CD8-positive, alpha-beta memory T cell (primary cell): ENCODE measurements at places on chromosomes 3 and 15.
A peak's percentile ranks its signal among the peaks of the same experiment; 100 is the strongest.

- no peak for DNase-seq
Observed at GRCh38 chr15:65309882-65310418, 5.5 kb downstream of the RNU5B-1 start.

GRCh38 chr3:124859025-124859424 is 28.1 kb downstream of the ITGB5 start:
- no peak for DNase-seq

DNA sequence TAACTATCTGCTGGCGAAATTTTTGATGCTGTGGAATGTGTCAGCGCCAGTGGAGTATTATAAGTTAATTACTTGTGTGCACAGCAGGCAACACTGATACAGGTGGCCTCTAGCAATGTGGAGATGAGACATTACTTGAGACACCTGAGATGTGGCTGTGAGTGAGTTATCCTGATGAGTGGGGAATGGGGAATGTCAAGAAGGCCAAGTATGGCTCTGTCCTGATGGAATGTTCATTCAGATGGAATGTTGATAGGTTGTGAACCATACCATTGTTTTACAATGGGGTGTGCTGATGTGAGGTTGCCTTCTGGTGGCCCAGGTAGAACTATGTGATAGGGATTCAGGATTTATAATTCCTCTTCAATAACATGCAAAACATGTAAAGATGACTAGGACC is 404.8 kb downstream of the PTPRG start:
- DNase-seq: no peak

DNA sequence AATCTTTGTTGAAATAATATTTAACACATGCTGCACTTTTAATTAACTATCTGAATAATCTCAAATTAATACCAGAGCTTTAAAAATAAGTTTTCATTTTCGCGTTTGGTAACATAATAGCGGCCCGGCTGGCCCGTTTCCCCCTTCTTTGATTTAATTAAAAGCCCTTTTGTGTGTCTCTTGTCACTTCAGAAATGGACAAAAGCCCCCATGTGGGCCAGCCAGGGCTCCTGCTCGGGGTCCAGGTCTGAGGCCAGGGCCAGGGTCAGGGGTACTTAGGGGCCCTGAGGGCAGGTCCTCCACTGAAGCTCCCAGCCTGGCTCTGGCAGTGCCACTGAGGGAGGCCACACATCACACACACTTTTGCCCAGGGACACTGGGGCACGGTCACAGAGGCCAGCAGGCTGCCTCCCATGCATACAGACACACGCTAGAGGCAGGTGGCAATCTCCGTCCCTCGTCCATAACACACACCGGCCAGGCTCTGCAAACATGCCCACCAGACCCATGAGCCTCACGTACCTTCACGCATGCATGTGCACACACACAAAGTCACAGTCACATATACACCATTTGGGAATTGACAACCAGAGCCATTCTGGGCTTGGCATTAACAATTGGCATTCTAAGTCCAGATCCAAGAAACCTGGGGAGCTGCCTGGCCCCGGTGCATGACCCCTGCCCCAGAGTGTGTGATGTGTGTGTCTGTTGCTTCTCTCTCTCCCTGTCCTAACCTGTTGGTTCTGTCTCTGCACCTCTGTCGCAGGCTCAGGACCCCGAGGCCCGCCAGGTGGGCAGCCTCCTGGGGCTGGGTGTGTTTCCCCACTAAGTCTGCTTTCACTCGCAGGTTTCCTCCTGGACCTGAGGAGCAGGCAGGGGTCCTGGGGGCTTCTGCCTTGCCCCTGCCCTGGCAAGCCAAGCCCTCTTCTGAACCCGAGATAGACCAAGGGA is 38.5 kb downstream of the DNAJB8 start:
- DNase-seq: no peak

DNA sequence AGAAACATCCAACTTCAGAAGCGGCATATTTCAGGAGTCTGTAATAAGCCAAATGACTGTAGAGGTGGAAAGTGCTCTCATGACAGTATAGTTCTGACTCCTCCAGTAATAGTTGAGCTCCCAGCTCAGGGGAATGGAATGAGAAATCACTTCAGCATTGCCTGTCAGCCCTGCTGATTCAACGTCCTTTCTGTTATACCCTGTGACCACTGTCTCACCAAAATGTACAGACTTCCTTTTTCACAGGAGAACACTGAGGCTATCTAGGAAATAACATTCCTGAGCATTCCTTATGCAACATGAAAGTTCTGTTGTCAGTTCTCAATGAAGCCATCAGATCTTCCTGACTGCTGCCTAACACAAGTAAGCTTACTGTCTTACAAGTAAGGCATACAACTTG is 284.5 kb upstream of the MME start:
- DNase-seq: no peak

- no peak for DNase-seq
Observed at GRCh38 chr3:41575724-41576123, 376.4 kb downstream of the CTNNB1 start.

DNA sequence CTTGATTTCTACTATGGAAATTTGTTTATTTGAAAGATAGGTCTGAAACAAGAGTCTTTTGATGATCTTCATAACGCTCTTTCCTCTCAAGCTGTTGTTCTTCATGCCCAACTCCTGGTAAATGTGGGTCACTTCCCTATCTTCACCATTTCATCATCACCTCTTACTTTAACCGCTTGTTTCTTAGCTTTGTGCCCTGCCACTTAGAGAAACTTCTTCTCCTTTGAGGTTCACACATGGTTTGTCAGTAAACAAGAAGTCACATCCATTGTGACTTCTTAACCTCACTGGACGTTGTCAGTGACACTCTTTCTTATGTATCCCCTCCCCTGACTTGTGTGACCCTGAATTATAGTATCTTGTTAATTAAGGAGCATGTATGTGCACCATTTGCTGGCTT is 16.9 kb upstream of the P2RY13 start:
- DNase-seq: no peak

- DNase-seq: no peak
Observed at GRCh38 chr3:127207727-127208482, 15.0 kb downstream of the PRR23E start.

DNA sequence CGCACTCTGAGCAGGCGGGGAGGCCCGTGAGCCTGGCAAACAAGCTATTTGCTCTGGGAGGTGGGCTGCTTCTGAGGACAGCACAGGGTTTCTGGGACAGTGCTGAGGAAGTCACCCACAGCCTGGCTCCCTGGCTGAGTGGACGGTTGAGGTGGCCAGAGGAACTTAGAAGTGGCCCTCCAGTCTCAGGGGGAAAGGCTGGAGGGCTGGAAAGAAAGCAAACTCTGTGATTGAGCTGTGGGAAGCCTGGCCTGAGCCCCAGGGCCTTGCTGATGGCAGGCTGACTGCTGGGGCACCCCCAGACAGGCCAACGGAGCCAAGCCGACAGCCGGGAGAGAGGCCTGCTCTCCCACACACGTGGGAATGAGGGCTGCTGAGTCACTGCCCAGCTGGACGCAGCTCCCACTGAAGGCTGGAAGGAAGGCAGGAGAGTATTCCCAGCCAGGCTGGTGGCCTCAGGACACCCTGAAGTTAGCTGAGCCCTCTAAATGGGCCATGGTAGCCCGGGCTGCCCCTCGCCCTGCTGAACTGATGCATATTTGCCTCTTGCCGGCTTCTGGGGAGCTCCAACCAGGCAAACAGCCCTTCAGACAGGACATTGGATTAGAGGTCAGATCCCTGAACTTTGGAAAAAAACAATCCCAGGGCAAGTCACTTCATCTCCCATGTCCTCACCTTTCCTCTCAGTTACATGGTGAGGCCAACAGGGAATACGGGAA is 98.0 kb upstream of the TLE3 start:
- DNase-seq: no peak

- no peak for DNase-seq
Observed at GRCh38 chr15:75062706-75063105, 39.3 kb downstream of the PPCDC start.

DNA sequence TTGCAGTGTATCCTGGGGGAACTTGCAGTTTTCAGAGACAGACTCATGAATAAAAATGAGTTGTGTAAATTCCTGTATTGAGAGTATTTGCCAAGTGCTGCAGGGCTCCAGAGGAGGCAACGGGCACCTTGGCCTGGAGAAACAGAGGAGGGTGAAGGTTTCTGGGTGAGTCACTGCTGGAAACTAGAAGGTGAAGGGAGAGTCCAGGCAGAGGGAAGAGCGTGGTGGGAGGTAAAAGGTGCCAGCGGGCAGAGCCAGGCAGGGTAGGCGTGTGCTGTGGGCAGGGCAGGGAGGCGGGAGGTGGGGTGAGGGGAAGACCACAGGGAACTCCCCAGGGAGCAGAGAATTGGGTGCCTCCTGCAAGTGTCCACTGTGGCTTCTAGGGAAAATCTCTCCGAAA is 120.8 kb downstream of the SLCO3A1 start:
- no peak for DNase-seq

GRCh38 chr15:62745621-62746225 is 296.8 kb upstream of the TPM1 start:
- no peak for DNase-seq

DNA sequence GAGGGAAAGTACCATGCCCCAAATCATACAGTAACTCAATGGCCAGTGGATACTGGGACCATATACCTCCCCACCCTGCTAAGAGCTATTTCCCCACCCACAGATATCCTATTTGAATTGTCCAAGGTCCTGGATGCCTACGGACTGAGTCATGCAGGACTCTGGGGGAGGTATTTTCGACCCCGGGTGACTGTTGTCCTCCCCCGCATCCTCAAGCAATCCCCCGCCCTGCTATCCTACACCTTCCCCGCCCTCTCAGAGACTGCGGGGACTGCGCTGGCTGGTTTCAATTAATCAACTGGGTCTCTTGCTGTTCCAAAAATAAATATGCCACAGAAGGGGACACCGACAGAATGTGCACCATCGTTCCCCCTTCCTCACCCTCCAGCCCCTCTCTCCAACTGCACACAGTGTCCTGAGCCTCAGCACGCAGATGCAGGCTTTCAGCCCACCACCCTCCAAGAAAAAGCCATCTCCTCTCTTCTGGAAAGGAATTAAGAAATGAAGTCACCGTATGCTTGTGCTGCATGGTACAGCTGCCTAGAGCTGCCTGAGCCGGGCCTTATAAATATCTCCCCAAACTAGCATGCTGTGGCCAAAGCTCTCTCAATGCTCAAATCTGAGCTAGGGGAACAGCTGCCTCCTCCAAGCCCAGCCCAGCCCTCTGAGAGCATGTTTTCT is 8.1 kb downstream of the CAV3 start:
- no peak for DNase-seq

DNA sequence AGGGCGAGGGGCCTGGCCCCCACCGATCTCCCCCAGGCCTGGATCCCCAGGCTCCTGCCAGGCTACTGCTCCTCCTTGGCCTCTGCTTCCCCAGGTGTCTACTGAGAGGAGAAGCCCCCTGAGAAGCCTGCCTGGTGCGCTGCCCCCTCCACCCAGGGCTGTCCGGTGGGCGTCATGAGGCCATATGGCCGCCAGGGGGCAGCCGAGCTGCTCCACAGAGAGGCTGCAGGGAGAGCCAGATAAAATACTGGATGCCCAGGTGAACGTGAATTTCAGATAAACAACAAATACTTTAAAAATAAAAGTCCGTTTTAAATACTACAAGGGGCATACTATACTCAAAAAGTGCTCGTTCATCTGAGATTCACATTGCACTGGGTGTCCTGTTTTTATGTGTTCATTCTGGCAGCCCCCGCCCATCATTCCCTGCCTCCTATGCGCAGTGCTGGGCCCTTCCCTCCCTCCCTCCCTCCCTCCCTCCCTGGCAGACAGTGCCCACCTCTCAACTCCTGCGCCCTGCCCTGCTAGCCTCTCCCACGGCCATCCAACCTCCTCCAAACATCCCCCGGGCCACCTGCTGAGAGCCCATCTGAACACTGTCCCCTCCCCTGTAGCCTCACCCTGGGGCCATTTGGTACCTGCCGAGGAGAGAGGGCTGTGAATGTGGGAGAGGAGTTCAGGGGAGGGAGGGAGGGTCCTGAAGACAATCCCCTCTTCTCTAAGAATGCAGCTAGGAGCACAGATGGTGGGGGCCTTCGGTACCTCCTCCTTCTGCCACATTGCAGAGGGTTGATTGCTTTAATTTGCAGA is 29.6 kb downstream of the PSTPIP1 start:
- peak; percentile 62 for DNase-seq

DNA sequence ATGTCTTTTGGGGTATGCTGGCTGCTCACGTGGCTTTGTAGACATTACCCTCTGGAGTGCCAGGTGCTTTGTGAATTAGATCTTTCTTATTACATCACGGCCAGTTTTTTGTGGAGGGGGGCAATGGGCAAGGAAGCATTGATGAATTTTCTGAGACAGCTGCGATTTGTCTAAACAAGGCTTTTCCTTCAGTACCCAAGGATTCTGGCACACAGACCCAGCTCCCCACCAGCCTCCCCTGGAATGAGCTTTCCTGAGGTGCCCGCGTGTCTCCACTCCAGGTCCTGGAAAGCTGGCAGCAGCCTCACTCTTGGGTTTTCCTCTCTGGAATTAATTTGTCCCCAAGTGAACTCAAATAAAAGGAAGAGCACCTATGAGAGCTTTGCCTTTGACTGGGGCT is 157.6 kb upstream of the CTDSPL start:
- DNase-seq: no peak

- peak; percentile 75 for DNase-seq
Observed at GRCh38 chr3:37996785-37997301, 6.3 kb downstream of the VILL start.

- no peak for DNase-seq
Observed at GRCh38 chr15:74468341-74469032, 7.5 kb upstream of the UBL7 start.

DNA sequence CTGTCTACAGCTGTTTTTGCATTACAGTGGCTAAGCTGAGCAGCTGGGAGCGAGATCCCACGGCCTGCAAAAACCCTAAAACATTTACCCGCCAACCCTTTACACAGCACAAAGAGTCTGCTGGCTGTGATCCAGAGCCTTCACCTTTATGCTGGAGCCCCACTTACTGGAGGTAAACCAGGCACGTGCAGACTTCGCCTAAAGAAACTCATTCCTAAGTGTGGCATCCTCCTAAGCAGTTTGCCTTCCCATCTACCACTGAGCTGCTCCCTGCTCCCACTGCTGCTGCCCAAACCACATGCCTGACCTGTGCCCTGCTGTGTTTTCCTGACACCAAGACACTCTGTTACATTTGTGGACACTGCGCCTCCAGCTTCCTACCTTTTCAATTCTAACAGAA is 53.0 kb downstream of the CHSY1 start:
- DNase-seq: no peak

GRCh38 chr15:76336254-76337058 is at the start of gene ISL2:
Gene ISL2, plus strand, starts transcription at chr15:76336773. Its CDS starts 111 bp downstream, at chr15:76336884.
- DNase-seq: peak; percentile 40

- DNase-seq: no peak
Observed at GRCh38 chr3:128329491-128330213, 137.0 kb downstream of the DNAJB8 start.

DNA sequence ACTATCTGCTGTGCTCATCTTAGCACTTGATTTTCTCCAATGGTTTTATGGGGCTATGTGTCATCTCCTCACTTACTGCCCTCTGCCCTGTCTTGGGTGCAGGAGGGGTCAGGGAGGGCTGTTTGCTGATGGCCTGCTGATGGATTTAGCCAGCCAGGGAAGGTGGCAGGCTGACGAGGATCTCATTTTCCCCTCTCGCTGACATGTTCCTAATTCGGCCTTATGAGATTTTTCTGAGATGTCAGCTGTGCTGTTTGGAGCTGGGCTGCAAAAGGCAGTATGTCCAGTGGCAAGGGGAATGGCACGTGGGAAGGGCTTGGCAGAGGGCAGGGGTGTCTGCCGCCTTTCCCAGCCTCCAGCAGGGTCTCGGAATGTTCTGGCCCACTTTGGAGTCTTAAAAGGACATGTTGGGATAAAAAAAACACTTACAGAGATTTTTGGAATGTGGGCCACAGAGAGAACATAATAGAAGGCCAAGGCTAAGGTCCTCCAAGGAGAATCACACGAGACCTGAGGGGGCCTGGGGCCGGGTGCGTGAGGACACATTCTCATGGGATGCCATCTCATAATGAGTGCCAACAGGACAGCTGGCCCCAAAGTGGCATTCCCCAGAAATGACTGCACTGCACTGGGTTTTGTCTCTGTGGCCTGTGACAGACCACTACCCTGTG is 303.8 kb downstream of the TLE3 start:
- DNase-seq: no peak
